ENCODE measurements at places on chromosomes 12 and 14.

DNA sequence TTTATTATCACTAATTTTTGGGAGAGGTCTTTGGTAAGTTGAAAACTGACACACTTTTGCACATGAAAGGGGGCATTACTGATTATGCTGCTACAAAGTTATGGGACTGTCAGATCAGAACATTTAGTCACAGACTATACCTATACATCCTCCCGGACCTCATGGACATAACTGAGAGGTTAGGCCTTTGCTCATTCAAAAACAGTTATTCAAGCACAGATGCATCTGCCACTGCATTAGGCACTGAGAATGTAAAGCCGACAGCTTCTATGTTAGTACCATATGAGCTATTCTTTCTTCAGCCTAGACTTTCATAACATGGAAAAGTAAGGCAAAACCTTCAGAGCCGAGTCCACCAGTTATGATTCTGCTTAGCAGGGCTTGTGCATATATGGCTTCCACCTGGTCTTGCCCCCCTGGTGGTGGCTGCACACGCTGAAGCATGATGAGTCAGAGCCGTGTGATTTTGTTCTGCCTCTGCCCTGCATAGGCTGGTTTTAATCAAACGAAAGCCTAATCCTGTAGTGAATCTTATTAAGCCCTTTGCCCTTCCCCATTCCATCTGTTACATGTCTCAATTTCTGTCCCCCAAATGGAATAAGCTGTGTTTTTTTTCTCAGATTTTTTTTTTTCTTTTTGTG is 21.8 kb upstream of the RNU6-8 start:
- DNase-seq, result peak; percentile 40

GRCh38 chr14:94575730-94576585 is 5.3 kb upstream of the SERPINA5 start:
- peak; percentile 68 for DNase-seq

- DNase-seq, result no peak
Measured at GRCh38 chr12:52387859-52388258, 2.4 kb upstream of the KRT84 start.

GRCh38 chr14:72024043-72024407 is 91.8 kb downstream of the RGS6 start:
- DNase-seq, result peak; percentile 19

DNA sequence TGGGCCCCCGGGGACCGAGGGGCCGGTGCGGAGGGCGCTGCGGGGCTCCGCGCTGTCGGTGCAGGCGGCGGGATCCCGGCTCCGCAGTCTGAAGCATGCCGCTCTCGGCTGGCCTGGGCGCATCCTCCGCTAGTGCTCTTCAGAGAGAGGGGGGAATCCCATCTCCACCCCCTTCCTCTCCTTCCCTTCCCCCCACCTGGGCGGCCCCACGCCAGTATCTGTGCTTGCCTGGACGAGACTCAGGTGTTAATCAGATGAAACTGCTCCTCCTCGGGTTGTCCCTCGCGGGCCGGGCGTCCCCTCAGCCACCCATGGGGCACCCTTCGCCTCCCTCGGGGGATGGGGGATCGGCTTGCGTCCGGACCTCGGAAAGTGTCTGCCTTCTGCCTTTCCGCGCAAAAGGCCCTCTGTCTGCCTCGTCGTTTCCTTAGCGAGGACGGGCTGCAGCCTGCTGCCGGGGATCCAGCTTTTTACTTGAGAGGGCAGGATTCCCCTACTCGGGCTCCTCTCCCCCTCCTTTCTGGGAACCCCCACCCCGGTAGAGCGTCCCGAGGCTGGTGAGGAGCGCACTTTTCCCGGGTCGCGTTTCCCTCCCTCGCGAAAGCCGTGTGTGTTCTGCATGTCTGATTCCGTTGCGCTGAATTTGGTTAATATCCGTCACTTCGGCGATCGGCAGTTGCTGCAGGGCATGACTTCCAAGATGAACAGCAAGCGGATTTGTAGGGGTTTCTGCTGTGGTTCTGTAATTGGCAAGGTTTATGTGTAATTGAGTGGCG is 1.1 kb downstream of the GPHN start:
- peak; percentile 25 for DNase-seq

GRCh38 chr14:61491224-61491623 is 169.8 kb downstream of the PRKCH start:
- no peak for DNase-seq

- DNase-seq, result no peak
Measured at GRCh38 chr12:116263844-116264243, 13.6 kb downstream of the MED13L start.

DNA sequence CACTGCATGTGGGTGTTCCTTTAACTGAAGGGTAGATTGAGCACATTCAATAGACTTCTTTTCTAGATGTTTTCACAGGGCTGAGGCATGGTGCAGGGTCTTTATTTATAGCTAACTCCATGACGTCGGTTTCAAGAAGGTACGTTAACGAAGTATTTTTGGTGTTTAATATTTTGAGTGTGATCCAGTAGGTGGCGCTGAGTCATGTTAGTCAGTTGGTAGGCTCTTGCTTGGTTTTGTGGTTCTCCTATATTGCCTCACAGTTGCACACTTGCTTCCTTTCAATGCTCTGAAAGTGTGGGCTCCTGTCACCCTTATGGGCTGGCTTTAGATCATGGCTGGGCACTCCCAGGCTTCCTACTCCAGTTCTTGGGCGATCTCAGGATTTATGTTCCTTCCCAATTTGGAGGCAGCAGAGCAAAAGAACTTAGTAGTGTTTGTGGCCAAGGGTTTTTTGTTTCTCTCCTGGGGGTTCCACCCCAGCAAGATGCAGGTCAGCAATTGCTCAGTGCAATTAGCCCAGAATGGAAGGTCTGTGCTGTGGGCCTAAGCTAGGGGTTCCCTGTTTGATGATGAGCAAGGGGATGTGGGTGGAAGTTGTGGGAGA is 471.6 kb upstream of the FOXG1 start:
- DNase-seq, result peak; percentile 67

DNA sequence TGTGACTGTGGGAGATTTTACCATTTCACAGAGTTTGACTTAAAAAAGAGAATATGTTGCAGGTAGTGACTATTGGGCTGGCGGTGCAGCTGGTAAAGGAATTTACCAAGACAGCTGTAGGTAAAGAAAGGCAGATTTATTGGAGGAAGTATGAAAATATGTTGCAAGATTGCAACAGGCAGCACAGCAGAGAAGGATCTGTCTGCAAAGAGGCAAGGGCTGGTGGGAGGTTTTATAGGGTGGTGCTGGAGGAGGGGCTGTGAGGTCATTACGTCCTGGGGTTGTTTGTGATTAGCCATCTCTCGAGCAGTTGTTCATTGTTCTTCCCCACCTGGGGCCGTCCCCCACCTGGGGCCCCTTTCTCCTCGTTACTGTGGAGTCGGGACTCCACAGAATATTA is 62.1 kb downstream of the ACACB start:
- DNase-seq, result no peak

- DNase-seq, result no peak
Measured at GRCh38 chr14:51481643-51482042, 170.1 kb upstream of the FRMD6 start.

- no peak for DNase-seq
Measured at GRCh38 chr12:52874573-52875435, 26.0 kb upstream of the KRT78 start.

DNA sequence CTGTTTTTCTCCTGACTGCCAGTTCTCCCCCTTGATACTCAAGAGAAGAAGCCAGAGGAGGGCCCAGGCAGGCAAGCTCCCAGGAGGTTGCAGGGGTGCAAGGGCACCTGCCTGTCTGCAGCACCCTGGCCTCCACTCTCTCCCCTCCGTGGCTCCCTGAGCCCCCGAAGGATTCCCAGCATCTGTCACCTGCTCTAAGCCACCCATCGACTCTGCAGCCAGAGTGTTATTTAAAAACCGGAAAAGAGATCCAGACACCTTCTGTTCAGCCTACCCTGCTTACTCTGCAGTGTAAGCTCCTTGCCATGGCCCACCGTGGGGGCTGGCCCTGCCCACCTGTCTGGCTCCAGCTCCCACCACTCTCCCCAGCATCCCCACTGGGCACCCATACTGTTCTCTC is 121.4 kb downstream of the KSR2 start:
- DNase-seq, result no peak

DNA sequence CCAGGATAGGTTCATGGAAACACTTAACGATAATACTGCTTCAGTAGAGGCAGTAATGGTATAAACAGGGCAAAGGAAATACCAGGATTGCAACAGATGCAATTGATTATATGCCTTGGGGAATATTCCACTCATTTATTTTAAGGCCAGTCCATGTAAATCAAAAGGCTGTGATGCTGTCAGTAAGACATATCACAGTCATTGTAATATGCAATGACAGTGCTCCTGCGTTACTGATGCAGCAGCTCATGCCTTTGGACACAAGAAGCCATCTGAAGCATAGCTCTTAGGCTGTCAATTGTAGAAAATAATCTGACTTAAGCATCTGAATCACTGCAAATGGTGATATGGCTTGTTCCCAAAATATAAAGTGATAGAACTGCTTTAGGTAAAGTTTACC is 674.8 kb downstream of the TMTC2 start:
- DNase-seq, result no peak

All from fibroblast of pulmonary artery (primary cell).